Activated CD4-positive, alpha-beta T cell treated with anti-CD3 and anti-CD28 coated beads, Interleukin-2, amount 50 U/mL, for 24 hours (primary cell): ENCODE measurements at places on chromosomes 4 and X.

DNA sequence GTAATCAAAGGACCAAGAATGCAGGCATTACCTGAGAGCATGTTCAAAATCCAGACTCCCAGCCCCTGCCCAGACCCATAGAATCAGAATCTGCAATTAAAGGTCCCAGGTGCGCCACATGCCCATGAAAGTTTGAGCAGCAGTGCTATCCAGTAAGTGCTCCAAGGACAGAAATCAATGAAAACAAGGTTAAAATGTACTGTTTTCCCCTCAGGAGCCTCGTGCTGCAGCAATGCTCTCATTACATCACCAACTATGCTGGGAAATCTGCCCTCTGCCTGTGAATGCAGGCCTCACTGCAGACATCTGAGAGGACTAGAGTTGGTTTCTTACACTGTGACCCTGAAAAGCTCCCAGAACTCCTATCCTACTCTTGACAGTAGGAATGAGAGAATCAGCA, 21.1 kb downstream of the ANXA5 start:
- no peak for DNase-seq

- DNase-seq, result no peak
Observed at GRCh38 chr4:180197471-180197870, 2045.7 kb upstream of the TENM3 start.

GRCh38 chr4:101171747-101172146, 175.6 kb downstream of the PPP3CA start:
- no peak for DNase-seq

DNA sequence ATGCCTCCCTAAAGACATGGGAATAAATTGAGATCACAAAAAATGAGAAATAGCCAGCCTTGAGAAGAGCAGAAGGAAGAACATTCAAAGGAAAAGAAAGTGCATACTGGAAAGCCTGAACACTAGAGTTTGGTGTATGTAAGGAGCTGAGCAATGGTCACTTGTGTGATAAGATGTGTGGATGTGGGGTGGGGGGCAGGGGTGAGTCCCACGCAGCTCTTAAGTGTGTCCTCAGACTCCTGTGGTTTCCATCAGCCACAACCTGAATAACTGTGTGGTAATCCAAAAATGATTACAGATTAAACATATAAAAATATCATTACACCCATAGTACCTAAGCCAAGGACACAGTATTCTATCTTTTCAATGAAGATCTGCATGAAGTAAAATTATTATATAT, 59.9 kb downstream of the ELOVL6 start:
- no peak for DNase-seq

- no peak for DNase-seq
Observed at GRCh38 chr4:85039526-85039925, 73.0 kb upstream of the WDFY3 start.

GRCh38 chr4:109608879-109609278, 48.8 kb downstream of the MCUB start:
- no peak for DNase-seq

GRCh38 chr4:140138428-140138827, 15.6 kb downstream of the MAML3 start:
- no peak for DNase-seq

GRCh38 chr4:99438405-99438780, 3.3 kb upstream of the ADH7 start:
- DNase-seq, result no peak

- no peak for DNase-seq
Observed at GRCh38 chr4:186244835-186245234, 17.5 kb downstream of the KLKB1 start.

DNA sequence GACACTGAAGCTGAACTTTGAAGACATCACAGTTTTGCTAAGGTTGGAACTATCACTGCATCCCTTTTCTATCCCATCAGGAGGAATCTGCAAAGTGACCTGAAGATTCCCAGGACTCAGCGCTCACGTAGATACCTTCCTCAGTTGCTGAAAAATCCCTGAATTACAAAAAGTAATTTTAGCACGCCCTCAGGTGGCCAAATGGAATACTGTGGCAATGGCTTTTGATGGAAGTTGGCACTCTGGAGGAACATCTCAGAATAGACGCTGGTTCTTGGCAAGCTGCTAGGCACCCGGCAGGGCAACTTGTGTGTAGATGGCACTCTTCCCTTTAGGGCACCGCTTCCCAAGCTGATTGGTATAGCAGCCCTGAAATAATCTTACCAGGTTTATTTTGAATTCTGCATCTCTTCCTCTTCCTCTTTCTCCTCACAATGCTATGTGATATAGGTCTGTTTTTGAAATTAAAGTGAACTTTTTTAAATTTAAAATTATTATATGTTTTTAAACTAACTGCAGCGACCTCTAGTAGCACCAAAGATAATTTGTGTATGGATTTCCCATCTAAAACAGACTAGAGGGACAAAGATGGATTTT, 16.3 kb upstream of the ESX1 start:
- no peak for DNase-seq

- DNase-seq, result no peak
Observed at GRCh38 chrX:39497702-39498265, 600.0 kb downstream of the BCOR start.

- DNase-seq, result no peak
Observed at GRCh38 chrX:112643721-112644120, 36.0 kb downstream of the LHFPL1 start.

DNA sequence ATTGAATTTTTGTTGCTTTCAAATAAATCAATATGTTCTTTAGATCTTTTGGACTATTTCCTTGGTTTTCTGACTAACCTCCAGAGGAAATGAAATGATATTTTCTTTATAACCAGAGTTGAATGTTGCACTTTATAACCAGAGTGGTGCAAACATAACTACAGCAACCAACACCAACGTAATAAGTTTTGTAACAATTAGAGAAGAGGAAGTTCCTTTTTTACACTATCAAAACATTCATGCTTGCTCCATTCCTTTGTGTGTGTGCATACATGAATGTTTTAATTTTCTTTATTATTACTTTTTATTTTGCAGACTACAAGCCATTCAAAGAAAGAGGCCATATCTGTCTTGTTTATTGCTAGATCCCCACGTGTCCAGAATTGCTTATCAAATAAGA, 193.0 kb upstream of the PPP3CA start:
- no peak for DNase-seq

- no peak for DNase-seq
Observed at GRCh38 chr4:25098964-25099891, 61.0 kb downstream of the SEPSECS start.

- DNase-seq, result no peak
Observed at GRCh38 chr4:123744664-123745290, 348.2 kb downstream of the SPRY1 start.

DNA sequence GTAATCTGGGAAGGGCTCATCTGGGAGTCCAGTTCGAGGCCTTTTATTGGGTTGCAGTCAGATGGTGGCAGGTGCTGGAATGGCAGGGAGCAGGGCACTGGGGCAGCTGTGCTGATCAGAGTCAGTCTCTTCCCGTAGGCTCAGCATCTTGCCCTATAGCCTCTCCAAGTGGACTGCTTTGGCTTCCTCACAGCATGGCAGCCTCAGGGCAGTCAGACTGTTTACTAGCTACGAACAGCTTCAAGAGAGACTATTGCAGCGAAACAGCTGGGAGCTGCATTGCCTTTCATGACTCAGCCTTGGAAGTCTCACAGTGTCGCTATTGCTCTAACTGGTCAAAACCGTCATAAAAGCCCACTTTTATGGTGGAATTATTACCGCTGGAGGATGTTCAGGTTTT, 26.8 kb upstream of the DUSP21 start:
- no peak for DNase-seq

GRCh38 chr4:10983268-10983667, 298.7 kb upstream of the CLNK start:
- DNase-seq, result no peak
